DMS 273 treated with DMSO at 0.1 percent for 48 hours (cell line): ENCODE measurements at places on chromosomes 16 and 17.
A peak's percentile ranks its signal among the peaks of the same experiment; 100 is the strongest.

GRCh38 chr17:49688848-49689247 lies 11.0 kb upstream of the SPOP start:
- no peak for DNase-seq

DNA sequence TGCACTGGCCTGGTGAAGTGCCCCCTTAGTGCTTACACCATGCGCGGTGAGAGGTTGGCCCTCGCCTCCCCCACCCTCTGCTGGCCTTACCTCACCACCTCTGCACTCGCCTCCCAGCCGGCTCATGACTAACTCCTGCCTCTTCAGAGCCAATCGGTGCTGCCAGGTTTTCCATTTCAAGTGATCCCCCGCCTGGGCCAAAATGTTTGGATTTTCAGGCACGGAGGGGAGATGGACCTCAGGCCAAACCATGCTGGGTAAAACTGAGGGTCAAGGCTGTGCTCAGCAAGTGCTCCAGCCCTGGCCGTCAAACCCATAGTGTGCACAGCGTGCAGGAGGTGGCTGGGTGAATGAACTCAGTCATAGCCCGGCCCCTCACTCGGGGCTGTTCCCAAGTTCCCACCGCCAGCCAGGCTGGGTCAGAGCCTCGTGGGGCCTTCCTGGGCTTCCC lies 175.4 kb downstream of the SEC14L1 start:
- no peak for DNase-seq

GRCh38 chr16:19114359-19115147 lies 789 bp downstream of the ITPRIPL2 start:
- DNase-seq = no peak

- no peak for DNase-seq
These were observed 16.6 kb downstream of the COPS3 start for GRCh38 chr17:17264430-17264829.

DNA sequence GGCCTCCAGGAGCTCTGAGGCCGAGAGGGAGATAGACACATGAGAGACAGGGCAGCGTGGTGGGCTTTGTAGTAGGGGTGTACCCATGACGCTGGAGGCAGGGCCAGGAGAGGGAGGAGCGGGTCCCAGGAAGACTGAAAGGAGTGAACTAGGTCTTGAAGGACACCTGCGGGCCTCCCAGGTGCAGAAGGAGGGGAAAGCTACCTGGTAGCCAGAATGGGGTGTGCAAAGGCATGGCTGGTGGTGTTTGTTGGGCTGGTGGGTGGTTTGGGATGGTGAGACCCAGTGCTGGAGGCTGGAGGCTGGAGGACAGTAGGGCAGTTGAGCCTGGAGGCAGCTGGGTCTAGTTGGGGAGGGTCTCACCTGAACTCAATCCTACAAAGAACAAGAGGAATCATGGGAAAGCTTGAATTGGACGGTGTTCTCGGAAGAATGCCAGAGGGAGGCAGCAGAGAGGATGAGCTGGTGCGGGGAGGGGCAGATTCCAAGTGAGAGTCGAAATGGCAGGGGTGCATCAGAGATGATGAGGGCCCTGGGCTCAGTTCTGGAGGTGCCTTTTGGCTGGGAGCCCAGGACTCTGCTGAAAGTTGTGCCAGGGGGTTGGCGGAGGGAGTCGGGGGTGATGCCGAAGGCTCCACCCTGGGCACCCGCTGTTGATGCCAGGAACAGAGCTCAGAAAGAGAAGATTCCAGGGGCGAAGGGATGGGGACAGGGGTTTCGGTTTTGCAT lies 21.2 kb downstream of the C1QTNF1 start:
- no peak for DNase-seq

DNA sequence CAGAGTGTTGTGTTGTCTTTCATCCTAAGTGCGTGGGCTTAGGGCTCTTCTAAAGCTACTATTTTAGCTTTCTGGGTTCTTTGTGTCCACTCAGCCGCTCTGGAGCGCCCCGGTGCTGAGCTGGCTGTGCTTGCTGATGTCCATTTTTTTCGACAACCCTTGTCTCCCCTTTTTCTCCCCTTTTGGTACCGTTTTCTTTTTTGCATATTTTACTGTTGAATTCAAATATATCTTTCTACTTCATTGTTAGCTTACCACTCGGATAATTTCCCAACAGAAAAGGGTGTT lies 1.2 kb downstream of the SRRM2 start:
- no peak for DNase-seq

- no peak for DNase-seq
These were observed 143.2 kb upstream of the TNRC6C start for GRCh38 chr17:77815127-77815905.

DNA sequence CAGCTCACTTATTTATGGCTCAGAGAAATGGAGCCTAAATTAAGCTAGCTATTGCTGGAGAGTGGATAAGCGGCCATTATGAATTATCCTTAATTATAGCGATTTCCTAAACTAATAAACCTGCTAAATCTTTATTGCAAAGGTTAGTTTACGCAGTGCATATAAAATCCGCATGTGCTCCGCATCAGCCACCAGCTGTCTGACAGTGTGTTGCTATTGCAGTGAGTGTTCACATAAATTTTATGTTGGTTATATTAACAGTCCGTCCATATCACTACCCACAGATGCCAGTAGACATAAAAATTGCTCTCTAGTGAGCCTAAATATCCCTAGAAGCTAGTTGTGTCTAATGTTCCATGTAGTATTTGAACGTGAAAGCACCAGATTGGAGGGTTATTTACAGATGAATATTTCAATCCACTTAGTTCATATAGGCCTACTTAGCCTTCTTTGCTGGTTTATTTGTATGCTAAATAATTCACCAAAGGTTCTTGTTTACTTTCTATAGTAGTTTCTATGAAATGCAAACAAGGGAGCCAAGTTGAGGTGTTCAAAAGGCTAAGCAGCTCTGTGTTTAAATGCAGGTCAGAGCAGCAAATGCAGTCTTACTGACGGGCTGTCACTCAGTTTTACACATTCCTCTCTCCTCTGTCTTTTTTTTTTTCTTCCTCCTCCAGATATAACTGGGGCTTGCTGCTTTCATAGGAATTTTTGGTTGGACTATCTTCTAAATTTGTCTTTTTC lies 219.1 kb downstream of the IRX3 start:
- DNase-seq = no peak

DNA sequence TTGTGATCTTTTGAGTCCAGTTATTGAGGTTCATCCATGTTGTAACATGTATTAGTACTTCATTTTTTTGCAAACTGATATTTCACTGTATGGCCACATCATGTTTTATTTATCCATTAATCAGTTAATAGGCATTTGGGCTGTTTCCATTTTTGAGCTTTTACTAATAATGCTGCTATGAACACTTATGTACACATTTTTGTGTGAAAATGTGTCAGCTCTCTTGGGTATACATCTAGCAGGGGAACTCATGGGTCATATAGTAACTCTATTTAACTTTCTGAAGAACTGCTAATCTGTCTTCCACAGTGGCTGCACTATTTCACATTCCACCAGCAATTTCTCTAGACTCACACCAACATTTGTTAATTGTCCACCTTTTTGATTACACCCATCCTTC lies 82.0 kb downstream of the GLG1 start:
- no peak for DNase-seq

DNA sequence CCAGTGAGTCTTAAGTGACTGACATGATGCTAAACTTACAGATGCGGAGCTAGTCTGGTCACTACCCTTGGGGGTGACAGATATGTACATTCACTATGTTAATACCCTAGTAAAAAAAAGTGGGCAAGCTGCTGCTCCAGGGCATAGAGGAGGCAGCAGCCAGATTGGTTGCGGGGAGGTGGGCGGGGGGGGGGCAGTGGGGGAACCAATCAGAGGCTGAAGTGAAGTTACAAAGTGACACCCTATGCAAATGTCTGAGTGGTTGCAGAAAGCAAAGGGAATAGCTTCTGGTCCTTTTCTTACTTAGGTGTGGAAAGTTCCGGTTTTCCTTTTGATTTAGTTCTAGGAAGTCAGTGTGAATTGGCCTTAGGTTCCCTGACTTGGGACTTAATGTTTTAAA lies 12.1 kb downstream of the NDEL1 start:
- no peak for DNase-seq

GRCh38 chr17:81147701-81148100 lies 17.6 kb upstream of the PVALEF start:
- no peak for DNase-seq

DNA sequence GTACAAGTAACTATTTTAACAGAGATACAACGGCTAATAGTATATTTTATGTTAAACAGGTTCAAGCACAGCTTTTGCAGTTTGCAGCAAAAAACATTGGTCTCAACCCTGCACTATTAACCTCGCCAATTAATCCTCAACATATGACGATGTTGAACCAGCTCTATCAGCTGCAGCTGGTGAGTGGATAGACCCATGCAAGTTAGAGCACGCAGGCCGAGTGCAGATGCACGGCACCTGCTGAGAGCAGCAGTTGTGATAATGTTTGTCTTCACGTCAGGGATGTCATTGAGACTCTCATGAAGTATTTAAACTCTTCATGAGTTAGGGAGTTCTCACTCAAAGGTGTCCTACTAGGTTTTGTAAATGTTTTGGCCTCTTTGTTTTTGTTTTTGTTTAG lies 45.6 kb downstream of the TMC6 start:
- peak; percentile 49 for DNase-seq

DNA sequence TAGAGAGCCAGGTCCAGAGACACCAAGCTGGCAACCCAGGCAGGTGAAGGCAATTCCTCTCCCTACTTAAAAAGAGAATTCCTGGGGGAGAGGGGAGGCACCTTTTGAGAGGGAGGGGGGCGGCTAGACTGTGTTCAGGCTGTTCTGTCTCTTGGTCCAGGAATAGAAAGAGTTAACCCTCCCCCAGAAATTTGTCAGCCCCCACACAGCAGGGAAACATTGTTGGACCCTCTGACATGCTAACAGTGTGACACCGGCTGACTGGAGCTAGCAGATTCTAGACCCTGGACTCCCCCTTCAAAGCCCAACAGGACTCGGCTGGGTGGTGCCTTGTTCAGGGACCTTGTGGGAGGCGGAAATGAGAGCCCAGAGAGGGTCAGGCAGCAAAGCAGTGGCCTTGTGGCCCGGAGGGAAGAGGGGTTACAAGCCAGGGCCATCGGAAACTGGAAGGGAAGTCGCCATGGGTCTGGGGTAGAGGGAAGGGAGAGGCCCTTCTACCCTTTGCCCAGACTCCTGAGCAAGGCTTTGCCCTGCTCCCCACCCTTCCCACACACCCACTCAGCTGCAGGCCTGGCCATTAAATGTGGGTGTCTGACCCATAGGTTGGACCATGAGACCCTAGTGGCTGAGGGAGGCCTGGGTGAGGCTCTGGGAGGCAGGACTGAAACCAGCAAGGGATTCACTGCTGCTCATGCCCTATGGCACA lies 44.6 kb downstream of the RAI1 start:
- DNase-seq = no peak

DNA sequence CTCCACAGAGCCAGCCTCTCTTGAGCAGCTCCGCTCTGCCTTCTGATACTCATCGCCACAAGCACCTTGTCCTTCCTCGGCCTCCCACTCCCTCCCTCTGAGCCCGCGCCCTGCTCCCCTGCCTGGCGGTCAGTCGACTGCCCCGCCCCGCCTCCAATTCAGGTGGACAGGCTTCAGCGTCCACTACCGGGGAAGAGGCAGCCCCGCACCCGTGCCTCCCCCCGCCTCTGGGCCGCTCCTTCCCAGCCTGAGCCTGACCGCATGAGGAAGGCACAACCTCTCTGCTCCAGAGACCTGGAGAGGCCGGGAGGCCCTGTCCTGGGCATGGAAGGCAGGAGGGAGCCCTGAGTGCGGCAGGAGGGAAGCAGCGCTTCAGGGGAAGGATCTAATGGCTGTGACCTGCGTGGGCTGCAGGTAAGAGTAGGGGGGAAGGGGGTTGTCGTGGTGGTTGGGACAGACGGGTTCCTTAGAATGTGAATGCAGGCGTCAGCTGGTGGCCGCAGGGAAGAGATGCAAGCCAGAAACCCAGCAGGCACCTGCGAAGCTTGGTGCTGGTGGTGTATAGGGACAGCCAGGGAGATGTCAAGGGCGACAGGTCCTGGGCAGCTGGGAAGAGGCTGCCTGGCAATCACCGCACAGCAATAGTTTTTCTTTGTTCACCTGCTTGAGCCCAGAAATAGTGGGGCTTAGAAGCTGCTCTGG lies 3.0 kb upstream of the SLC6A4 start:
- DNase-seq = no peak

DNA sequence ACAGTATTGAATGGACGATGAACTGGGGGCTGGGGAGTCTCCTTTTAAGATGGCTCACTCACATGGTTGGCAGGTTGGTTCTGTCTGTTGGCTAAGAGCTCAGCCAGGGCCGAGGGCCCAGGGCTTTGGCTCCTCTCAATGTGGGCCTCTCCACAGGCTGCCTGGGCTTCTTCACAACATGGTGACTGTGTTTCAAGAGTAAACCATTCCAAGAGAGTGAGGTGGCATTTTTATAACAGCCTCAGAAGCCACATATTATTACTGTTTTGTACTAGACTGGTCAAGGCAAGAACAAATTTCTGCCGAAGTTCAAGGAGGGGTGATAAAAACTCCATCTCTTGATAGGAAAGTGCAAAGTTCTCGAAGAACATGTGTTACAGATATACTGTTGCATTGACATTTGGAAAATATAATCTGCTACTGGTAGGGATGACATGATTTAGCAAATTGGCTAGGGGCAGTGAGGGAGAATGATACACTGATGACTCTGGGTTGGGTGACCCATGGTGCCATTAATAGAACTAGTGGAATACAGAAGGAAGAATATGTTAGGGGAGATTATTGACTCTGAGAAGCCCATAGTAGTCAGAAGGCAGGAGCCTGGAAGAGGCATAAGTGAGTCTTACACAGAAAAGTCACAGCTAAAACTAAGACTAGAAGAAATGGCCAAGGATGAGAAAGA lies 13.7 kb downstream of the KRABD2 start:
- DNase-seq = no peak

- no peak for DNase-seq
These were observed 5.9 kb downstream of the TEX2 start for GRCh38 chr17:64256913-64257807.

GRCh38 chr16:53944025-53944424 lies 240.1 kb downstream of the FTO start:
- no peak for DNase-seq

DNA sequence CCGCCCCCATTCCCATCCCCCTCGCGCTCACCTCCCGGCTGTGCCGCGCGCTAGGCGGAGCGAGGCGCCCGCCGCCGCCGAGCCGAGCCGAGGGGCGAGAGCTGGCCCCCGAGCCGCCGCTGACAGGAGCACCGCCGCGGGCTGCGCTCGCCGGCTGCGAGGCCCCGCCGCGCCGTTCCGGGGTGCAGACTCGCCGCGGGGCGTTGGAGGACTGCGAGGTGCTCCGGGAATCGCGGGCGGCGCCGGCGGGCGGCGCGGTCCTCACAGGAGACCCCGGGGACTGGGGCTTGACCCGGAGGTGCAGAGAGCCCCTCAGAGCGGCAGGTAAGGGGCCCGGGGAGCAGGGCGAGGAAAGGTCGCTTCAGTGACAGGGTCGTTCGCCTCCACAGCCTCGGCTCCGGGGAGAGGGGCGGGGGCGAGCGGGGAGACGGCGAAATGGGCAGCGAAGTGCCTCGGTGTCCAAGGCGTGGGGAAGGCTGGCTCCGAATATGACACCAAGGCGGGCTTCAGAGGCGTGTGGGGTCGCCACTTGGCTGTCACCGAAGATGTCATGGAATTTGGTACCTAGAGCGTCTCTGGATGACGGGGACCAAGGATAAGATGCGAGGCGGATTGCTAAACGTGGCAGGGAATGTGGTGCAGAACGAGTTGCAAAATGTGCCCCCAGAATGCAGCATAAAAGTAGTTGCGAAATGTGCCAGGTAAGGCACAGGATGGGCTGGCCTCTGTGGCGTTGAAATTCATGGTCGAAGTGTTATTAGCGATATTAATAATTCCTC lies 580 bp downstream of the TANC2 start:
- DNase-seq = no peak
